LoVo (cell line): ENCODE measurements at places on chromosomes 2 and 18.

GRCh38 chr18:38644875-38645641 is 1079.5 kb upstream of the CELF4 start:
- no peak for DNase-seq

- no peak for DNase-seq
Observed at GRCh38 chr18:63283305-63284094, 36.1 kb downstream of the BCL2 start.

DNA sequence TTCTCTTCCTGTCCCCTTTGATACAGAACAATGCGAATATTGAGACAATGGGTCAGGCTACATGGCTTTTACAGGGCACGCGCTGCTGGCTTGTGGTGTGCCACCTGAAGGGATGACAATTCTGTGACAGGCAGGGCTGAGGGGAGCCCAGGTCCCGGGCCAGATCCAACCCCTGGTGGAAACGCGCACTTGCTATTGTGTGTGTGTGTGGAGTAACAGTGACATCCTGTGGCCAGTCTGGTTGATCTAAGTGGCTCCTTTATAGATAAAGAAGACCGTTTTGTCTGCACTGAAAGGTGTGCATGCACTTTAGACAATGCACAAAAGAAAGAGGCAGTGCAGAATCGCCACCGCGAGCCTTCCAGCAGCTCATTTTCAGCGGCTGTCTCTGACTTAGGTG is 273.6 kb downstream of the HRH4 start:
- peak; percentile 34 for DNase-seq

- peak; percentile 32 for DNase-seq
Observed at GRCh38 chr2:191030521-191031154, 16.7 kb upstream of the STAT1 start.

DNA sequence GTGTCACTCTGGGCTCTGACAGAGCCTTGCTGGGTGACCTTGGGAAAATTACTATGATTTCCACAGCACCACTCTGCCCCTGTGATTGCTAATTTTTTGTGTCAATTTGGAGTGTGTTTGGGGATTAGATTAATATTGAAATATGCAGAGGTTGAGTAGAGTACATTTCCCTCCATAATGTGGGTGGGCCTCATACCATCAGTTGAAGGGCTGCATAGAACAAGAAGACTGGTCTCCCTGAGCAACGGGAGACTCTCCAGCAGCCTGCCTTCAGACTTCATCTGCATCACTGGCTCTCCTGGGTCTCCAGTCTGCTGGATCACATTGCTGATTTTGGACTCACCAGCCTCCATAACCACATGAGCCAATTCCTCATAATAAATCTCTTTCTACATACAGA is 313.7 kb downstream of the TNS1 start:
- DNase-seq, result no peak

GRCh38 chr2:197710424-197711042 is 5.4 kb downstream of the MARS2 start:
- no peak for DNase-seq

DNA sequence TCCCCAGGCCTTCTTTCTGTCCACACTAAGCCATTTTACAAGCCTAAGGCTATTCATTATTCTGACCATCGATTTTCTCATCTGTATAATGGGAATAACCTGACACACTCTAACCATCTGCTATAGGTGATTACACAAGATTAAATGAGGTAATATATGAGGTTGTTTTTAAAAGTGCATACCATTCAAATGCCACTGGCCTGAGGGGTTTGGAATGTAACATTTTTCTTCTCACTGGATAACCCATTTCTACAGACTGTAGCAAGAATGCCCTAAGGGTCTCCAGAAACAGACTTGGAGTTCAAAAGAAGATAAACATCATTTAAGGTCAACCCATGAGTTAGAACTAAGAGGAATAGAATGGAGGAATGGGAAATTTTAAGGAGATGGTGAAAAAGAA is 111.7 kb upstream of the SETBP1 start:
- no peak for DNase-seq

GRCh38 chr18:24094561-24094960 is 44.3 kb upstream of the CABYR start:
- DNase-seq, result no peak

- DNase-seq, result peak; percentile 23
Observed at GRCh38 chr2:27960237-27960912, 69.8 kb downstream of the BABAM2 start.

- DNase-seq, result no peak
Observed at GRCh38 chr2:240397924-240398645, 37.4 kb upstream of the GPC1 start.

- DNase-seq, result no peak
Observed at GRCh38 chr2:29490045-29490444, 374.8 kb downstream of the CLIP4 start.

DNA sequence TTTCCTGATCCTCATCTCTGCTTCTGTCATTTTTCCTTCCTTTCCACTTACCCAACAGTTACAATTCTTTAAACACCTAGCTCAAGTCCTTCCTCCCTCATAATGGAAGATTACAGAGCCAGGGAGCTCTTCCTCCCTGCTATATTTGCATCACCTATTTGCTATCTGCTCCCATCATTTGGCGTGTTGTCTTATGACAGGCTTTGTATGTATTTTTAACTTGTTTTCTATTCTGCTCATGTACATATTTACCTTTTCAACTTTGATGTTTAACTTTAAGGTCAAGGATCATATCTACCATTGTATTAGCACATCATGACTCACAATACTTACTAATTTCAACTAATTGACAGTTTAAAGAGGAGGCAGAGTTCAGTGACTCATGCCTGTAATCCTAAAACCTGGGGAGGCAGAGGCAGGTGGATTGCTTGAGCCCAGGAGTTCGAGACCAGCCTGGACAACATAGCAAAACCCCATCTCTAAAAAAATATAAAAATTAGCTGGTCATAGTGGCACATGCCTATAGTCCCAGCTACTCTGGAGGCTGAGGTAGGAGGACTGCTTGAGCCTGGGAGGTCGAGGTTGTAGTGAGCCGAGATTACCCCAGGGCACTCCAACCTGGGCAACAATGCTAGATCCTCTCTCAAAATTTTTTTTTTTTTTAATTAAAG is 308.0 kb upstream of the STON1 start:
- peak; percentile 54 for DNase-seq

GRCh38 chr2:149552830-149553229 is 34.7 kb downstream of the MMADHC start:
- no peak for DNase-seq

- no peak for DNase-seq
Observed at GRCh38 chr2:55887901-55888624, 35.5 kb downstream of the EFEMP1 start.

DNA sequence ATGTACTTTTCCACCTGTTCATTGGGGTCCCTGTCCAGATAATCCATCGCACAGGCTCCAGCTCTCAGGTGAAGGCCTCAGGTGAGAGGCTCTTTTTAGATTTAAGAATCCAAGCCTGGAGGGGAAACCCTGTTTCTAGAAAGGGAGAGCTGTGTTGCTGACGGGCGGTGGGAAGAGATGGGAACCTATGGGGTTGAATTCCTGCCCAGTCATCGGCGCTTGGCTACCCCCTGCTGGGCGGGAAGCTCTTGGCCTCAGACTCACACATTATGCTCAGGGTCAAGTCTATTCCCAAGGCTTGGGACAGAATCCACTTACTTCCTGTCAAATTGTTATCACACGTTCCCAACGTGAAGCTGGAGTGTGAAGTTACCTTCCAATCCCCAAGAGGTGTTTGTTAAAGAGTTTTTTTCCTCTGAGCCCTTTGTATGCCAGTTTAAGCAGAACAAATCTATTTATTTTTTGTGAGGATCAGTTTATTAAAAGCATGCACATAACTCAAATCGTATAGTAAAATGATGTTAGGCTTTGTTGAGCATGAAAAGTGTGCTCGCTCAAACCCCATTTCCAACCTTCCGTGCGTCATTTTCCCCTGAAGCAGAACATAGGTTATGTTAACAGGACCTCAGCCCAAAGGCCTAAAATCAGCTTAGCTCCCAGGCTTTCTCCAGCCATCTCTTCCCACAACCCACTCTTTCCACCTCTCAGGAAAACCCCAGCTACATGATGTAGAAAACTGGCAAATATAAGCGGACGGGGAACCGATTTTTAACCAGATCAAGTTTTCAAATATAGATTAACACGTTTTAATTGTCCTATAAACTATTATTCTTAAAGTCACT is 181.7 kb upstream of the ETAA1 start:
- peak; percentile 9 for DNase-seq

DNA sequence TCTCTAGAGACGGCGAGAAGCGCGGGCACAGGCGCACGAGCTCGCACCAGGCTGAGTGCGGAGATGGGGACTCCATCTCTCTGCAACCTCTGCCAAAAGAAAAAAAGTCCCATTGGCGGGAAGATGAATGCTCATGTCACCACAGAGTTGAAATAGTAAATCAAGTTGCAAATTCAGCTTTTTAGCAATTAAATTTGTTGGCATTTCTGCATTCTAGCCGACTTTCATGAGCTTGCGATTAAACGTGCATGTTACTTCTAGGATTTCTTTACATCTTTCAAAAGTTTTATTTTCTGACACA is 588 bp downstream of the CHAC2 start:
- no peak for DNase-seq

DNA sequence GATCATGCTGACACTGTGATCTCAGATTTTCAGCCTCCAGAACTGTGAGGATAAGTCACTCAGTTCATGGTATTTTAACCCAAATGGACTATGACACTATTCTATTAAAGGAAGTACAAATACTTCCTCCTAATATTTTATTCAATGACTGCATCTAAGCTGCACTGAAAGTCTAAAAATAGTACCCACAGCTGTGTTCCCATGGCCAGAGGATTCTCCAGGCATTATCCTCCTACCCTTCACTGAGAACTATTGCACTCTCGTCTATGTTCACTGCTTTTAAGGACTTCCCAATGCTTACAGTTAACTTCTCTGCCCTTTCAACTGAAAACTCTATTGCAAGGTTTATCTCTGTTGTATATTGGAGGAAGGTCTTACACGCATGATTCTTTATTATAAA is 15.2 kb downstream of the LRATD1 start:
- DNase-seq, result no peak

DNA sequence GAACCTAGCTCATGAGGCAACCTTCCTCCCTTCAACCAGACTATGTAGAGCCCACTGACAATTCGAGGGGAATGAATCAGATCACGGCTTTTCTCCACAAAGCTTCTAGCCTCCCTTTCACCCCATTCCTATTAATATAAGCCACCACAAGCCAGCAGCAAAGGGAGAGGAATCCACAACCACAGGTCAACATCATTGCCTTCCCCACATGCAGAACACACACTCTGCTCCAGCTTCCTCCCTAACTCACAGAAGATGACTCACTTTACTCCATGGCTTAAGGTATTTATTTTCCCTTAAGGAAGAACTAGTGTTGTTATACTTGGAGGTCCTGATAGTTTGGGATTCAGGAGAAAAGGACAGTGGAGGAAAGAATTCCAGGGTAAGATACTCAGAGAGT is 272.2 kb downstream of the C1D start:
- DNase-seq, result no peak

DNA sequence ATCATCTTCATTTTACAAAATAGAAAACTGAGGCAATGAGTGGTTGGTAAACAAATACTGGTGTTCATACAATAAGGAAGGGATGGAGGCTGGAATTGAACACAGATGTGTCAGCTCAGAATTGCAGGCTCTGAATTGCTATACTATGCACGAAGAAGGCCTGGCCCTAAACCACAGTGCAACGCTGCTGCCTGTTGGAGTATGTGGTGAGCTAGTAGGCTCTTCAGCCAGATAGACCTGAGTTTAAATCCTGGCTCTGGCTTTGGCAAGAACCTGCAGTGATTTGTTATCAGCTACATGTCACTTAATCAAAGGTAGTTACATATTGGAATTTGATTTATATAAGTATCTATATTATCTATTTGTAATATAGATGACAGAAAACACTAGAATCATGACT is 1602.4 kb upstream of the CELF4 start:
- no peak for DNase-seq

DNA sequence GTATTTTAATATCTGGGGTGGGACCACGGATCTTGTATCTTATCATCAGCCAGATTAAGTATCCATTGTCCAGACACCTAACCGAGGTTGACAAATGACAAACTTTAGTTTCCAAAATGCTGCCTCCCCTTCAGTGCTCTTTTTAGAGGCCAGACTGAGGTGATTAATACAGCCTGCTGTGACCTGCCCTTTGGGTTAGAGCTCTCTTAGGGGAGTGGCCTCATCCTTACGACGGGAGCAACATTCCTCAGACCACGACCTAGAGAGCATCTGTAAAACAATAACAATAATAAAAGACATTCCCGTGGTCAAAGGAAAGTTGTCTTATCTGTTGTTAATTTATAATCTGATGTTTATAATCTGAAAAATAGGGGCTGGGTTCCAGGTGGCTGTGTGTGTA is 405.3 kb downstream of the LPIN1 start:
- no peak for DNase-seq

DNA sequence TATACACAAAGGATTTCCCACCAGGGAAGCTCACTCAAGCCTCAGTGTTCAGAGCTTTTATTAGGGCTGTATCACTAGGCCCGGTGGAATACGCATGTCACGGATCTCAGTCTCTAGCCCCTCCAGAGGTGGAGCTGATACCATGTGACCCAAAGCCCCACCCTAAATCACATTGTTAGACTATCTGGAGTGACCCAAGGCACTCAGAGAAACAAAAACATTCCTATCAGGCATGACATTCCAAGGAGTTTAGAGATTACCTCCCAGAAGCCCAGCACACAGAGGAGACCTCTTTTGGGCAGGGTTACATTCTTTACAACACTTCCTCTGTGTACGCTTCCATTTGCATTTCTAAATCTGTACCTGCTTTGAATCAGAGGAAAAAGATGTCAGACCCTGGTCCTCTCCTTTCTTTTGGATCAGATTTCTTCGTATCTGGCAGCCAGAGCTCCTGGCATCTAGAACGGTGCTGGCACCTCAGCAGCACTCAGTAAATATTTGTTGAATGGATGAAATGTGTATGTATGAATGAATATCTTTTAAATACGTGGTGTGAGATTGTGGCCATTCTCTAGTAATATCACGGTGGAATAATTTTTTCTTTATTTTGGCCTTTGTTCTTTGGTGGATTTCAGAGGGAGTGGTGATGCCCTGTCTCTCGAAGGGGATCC is 37.7 kb upstream of the SMAD2 start:
- no peak for DNase-seq

- DNase-seq, result no peak
Observed at GRCh38 chr2:118834901-118835745, 12.3 kb downstream of the EN1 start.

DNA sequence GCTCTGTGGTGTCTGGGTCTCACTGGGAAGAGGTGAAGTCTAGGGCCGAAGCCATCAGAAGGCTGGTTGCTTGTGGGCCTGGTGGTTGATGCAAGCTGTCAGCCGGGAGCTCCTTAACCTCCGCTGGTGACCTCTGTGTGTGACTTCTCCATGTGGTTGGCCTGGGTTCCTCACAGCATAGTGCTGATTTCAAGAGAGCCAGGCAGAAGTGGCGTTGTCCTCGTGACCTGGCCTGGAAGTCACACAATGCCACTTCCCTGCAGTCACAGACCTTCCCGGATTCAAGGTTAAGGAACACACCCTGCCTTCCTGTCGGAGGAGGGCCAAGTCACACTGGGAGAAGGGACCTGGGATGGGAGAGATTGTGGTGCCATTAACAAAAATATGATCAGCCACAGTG is 303.7 kb upstream of the HS6ST1 start:
- no peak for DNase-seq

GRCh38 chr2:52097071-52097470 is 1065.1 kb upstream of the NRXN1 start:
- DNase-seq, result no peak

GRCh38 chr2:107018366-107018765 is 132.4 kb upstream of the ST6GAL2 start:
- DNase-seq, result no peak
